NCI-H510A treated with DMSO at 0.1 percent for 48 hours (cell line): ENCODE measurements at places on chromosomes 13 and 19.

GRCh38 chr13:49020328-49020727, 44.6 kb downstream of the FNDC3A start:
- no peak for DNase-seq

GRCh38 chr19:28793391-28794168, 419.4 kb downstream of the UQCRFS1 start:
- no peak for DNase-seq

GRCh38 chr13:53174545-53174944, 145.9 kb downstream of the OLFM4 start:
- no peak for DNase-seq

- DNase-seq: peak; percentile 0
Measured at GRCh38 chr13:48304143-48304876, 759 bp downstream of the RB1 start.

DNA sequence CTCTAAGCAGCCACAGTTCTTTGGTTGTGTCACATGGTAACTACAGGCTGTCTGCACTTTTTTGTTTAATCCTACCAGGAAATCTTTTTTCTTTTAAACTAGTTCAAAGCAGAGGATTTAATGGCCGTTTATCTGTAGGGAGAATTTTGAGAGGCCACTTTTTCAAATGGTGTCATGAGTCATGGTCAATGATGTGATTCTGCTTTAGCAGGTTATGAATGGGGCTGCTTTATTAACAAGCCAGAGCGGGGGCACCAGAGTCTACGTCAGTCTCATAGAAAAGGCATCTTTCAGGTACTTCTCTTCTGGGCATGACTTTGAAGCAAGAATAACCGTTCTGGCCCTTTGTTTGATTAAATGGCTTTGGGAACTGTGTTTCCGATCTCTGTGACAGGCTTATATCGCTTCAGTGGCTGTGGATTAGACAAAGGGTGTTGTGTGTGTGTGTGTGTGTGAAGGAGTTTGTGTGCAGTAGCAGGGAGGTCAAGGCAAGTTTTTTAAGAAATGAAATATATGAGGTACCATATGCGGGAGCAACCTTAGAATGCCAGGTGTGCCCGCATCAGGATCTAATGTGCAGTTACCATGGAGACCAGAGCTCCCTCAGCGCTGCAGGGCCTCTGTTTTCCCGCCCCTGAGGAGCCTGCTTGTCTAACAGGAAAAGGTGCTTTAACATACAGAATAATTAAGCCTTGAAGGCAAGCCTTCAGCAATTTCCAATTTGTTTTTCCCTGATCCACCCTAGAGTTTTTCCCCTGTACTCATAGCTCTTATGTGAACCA, 120.5 kb downstream of the KATNAL1 start:
- peak; percentile 28 for DNase-seq

GRCh38 chr13:101486708-101487437, 34.4 kb downstream of the ITGBL1 start:
- DNase-seq: no peak
